Mammary epithelial cell (primary cell): ENCODE measurements at places on chromosomes 13 and 19. TPM values are rescaled to one million over a fixed set of nuclear protein-coding genes. Genes with fewer than 3 reads are reported as not detected.

DNA sequence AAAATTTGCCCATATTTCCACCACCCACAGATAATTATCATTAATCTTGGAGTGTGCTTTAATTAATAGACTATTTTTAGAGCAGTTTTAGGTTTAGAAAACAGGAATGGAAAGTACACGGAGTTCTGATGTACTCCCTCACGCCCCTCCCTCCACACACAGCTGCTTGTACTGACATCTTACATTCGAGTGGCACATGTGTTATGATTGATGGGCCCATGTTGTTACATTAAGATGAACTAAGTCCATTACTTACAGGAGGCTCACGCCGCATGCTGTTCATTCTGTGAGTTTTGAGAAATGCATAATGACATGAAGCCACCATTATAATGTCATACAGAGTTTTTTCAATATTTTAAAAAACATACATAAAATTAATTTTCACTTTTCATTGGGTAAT lies 1.2 kb upstream of the SPATA13 start:
- DNase-seq, result no peak

DNA sequence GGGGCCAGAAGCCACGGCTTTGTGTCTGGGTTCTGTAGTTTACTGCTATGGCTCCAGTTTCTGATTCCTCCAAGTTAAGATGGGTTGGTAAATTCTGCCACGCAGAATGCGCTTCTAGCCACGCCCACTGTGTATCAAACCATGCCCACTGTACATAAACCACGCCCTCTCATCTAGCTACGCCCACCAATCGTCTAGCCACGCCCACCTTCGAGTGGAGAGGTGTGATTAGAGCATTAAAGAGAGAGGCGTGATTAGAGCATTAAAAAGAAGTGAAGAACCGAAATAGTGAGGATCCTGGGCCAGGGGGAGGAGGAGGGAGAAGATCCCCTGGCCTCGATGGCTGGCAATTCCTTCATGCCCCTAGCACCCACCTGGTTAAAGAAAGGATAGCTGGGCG lies 43.7 kb upstream of the ADGRE5 start:
- DNase-seq, result no peak

MBD3L5 gene
- not detected for total RNA-seq

DNA sequence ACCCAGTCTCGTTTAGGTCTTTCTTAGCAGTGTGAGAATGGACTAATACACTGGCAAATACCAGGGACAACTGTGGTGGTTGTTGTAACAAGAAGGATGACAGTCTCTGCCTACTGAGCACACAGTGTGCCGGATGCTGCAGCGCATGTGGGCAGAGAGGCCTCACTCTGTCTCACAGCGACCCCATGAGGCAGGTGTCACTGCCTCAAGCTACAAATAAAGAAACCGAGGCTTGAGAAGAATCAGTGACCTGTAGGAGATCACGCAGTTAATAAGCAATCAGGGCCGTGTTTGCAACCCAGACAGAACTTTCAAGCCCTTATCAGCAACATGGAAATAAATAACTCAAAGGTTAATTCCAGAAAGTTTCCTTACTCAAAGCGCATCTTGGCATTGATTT lies 40.5 kb upstream of the GAS6 start:
- no peak for DNase-seq

LIM2 gene
- total RNA-seq, result not detected

DNA sequence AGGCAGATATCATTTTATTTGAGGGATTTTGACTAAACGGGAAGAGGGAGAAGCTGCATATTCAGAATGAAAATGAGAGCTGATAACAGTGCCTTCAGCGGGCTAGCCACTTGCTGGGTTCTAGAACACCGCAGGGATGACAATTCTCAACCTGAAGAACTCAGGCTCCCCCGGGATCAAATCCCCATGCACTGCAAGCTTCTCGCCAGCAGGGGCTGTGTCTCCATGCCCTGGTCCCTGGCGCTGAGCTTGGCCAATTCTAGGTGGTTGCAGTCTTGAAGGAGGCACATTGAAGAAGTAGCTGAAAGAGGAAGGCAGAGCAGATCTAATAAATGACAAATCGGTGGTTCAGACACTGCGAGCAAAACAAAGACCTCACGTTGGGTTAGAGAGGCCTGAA lies 128.7 kb downstream of the UQCRFS1 start:
- no peak for DNase-seq

DNA sequence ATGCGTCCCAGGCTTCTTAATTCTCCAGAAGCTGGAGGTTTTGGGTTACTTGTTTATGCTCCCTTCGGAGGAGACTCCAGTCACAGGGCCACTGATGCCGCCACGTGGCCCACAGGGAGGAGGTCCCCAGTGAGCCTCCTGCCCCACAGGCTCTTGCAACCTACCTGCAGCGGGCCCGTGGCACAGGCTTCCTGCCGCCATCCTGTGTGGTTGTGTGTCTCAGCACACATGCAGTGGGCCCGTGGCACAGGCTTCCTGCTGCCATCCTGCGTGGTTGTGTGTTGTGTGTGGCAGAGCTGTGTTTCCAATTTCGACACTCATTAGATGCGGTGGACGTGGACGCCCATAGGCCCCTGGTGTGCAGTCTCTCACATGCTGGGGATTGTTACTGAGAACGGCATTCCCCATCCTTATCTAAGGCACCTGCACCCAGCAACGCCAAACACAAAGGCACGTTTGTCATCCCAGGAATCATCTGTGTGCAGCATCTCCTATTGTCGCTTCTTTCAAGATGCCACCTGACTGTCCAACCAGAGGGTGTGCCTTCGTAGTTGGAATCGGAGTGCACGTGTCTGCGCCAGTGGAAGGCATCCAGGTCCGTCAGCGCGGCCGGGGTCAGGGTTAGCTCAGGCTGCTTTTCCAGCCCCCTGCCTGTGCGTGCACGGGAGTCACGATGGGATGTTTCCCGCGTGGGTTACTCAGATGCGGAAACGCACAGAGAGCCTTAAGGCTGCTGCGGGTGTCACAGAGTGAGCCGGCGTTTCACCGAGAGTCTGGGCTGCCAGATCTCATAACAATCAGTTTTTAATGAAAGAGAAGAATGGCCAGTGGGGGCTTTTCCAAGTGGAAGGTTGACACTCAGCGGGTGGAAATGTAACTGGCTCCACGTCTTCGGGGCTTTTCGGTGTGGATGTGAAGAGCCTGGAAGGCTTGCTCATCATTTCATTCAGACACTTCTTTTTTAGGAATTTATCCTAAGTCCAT lies 119.8 kb downstream of the ATP11A start:
- no peak for DNase-seq

- no peak for DNase-seq
Observed at GRCh38 chr19:279231-279630, 12.0 kb downstream of the PLPP2 start.

GRCh38 chr13:98041081-98041820 lies 87.8 kb downstream of the IPO5 start:
- DNase-seq, result peak; percentile 48
